Activated CD4-positive, CD25-positive, alpha-beta regulatory T cell treated with anti-CD3 and anti-CD28 coated beads, Interleukin-2, amount 50 U/mL, for 24 hours (primary cell): ENCODE measurements at places on chromosomes 12 and 14.

- ATAC-seq: peak; percentile 71
Observed at GRCh38 chr12:110577864-110578693, 5.0 kb downstream of the PPTC7 start.

DNA sequence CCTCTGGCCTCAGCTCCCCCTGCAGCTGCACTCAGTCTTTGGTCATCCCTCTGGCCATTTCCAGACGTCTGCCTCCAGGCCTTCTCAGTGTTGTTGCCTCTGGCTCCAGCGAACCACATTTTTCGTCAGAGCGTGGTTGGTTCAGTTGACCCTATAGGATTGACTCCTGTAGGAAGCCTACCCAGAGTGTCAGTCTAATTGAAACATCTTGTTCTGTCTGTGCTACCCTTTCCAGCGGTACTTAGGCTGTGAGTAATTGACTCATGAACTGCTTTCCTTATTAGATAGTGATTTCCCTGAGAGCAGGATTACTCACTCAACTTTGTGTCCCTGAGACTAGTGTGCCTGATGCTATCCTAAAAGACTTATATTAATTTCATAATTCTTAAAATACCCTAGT lies 373.2 kb downstream of the ATP23 start:
- ATAC-seq: no peak

GRCh38 chr12:5907807-5908206 lies 37.3 kb downstream of the ANO2 start:
- no peak for ATAC-seq

DNA sequence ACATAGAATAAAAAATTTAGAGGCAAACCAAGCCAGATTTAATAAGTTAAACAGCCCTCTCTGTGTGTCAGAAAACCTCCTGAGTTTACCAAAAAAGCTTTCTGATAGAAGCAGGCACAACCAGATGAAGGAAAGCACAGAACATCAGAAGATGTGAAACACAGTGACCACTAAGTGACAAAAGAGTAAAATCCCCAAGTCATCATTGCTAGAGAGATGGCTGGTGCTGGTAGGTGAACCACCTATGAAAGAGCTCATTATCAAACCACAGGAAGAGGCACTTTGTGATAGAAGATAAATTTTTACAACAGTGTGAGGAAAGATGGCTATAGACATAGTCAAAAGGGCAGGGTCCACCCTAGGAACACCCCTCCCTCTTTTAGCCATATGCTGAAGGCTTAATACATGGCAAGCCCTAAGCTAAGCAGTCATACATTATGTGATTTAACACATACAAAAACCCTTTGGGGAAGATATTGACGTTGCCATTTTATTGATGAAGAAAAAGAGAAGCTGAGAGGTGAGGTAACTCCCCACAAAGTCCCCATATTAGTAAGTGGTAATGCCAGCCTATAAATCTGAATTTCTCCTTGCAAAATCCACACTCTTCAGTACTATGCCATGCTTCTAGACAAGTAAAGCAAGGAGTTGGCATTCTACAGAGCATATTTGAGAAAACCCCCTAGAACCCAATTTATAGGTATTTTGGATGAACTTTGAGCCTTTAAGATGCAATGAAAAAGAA lies 449.9 kb downstream of the LRIG3 start:
- ATAC-seq: no peak

GRCh38 chr14:58709949-58710348 lies 72.2 kb downstream of the DACT1 start:
- ATAC-seq: no peak

- ATAC-seq: no peak
Observed at GRCh38 chr12:74945771-74946198, 263.9 kb downstream of the KCNC2 start.

DNA sequence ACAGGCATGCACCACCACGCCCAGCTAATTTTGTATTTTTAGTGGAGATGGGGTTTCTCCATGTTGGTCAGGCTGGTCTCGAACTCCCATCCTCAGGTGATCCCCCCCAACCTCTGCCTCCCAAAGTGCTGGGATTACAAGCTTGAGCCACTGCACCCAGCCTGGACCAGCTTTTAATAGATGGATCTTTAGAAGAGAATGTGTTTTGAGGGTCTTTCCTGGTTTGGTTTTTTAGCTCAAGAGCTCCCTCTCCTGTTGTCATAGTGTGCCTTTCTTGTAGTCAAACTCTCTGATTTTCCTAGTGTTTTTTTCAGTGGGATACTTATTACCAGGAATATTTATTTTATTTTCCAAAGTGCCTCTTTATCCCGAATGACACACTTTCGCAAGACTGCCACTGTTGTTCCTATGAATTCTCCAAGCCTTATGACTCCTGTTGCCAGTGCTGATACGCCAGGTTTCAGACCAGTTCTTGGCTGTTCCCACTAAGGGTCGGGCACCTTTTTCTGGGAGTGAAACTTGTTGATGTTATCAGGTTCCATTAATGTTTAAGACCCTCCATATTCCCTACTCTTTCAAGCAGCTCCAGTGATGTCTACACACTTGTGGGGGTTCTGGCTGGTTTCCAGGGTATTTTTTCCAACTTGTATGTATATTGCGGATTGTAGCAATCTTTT lies 31.5 kb upstream of the LIMA1 start:
- ATAC-seq: no peak

DNA sequence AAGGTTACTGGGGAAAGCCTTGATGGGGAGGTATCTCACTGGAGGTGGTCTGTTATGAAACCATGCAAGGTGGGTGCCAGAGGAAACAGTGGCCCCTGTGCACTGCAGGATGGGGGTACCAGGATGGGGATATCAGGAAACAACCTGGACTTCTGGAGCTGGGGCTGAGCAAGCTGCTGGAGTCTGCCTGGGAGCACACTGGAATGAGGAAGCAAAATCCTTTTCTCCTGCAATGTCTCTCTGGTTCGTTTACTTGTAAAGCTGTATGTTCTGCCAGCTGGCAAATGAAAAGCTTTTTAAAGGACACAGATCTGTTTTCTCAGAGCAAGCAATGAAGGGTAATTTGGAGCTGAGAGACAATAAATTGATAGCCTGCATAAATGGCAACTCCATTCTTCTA lies 23.2 kb upstream of the SERPINA1 start:
- no peak for ATAC-seq

GRCh38 chr12:46292754-46293402 lies 24.0 kb upstream of the SLC38A1 start:
- ATAC-seq: no peak

DNA sequence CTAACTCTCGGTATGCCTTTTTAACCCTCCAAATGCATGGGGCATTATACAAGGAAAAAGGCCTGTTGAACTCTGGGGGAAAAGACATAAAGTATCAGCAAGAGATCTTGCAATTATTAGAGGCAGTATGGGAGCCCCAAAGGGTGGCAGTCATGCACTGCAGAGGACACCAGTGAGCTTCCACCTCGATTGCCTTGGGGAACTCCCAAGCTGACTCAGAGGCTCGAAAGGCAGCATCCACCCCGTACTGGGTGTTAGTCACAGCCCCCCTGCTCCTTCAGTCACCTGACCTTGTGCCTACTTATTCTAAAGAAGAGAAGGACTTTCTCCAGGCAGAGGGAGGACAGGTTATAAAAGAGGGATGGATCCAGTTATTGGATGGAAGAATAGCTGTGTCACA lies 781.4 kb upstream of the TMEM132C start:
- ATAC-seq: no peak

GRCh38 chr14:22452330-22452729 lies 136.7 kb downstream of the DAD1 start:
- ATAC-seq: no peak

- no peak for ATAC-seq
Observed at GRCh38 chr14:83172363-83172762, 1638.7 kb upstream of the SEL1L start.

- ATAC-seq: no peak
Observed at GRCh38 chr14:72986857-72987256, 40.0 kb downstream of the ZFYVE1 start.

DNA sequence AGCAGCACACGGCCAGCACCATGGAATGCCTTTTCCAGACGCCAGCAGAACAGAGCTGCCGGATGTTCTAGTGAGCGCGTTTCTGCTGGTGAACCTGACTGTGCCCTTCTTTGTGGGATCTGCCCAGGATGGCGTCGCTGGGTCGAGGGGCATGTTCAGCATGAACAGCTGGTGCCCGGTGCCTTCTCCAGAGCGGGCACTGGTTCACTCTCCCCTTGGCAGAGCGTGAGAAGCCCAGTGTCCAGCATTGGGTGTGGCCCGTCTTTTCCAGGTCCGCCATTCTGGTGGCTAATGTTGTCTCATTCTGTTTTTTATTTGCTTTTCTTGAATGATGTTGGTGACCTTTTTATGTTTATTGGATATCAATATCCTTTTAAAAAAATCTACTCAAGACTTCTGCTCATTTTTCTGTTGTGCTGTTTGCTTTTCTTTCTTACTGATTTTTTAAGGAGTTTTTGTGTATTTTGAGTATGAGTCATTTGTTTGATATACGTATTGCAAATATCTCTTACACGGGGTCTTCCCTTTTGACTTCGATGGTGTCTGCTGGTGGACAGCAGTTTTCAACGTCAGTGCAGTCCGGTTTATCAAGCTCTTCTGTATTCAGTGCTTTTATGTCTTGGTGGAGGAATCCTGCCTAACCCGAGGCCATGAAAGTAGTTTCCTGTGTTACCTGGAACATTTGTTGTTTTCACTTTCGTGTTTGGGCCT lies 74.3 kb downstream of the ADGRD1 start:
- ATAC-seq: no peak

GRCh38 chr12:57456737-57457490 lies 1.8 kb downstream of the INHBE start:
- no peak for ATAC-seq

- no peak for ATAC-seq
Observed at GRCh38 chr12:95884998-95885397, 26.2 kb downstream of the SNRPF start.

DNA sequence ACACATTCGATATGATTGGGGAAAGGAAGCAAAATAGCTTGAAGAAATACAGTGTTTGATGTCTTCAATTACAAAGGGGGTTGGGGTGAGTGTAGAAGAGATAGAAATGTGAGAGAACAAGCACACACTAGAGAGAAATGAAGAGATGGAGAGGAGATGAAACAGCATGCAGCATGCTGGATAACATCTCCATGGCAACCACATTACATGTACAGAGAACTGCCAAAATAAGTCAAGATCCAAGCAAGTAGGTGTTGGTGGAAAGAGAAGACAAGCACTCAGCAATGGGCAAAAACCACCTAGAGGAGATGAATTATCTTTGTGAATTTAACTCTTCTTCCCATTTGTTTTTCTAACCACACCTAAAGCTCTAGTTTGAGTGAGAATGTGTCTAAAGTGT lies 289.8 kb downstream of the GRIN2B start:
- ATAC-seq: no peak

DNA sequence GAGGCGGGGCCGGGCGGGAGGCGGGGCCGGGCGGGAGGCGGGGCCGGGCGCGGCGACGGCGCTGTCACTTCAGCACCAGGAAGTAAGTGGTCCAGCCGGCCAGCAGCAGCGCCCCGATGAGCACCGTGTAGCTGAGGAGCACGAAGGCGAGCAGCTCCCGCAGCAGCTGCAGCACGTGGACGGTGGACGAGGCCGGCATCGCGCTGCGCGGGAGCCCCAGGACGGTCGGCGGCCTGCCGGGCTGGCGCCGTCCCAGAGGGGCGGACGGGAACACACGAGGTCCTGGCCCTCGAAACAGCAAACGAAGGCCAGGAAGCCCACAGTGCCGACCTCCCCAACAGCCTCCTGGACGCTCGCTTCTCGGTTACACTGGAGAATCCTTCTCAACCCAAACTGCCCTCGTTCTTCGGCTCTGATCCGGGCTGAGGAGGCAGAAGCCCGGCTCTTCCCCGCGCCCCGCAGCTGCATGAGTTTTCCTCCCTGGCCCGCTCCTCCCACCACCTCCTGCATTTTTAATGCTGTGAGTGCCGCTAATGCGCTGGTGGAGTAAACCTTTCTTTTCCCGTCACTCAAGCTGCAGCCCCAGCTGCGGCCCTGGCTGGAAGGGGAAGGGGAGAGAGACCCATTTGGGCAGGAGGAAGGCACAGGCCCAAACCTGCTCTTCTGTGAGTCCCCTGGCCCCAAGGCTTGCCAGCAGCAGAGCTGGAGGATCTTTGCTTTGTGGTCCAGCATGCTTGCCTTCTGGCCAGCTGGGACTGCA lies 694 bp upstream of the DIABLO start:
- peak; percentile 57 for ATAC-seq

DNA sequence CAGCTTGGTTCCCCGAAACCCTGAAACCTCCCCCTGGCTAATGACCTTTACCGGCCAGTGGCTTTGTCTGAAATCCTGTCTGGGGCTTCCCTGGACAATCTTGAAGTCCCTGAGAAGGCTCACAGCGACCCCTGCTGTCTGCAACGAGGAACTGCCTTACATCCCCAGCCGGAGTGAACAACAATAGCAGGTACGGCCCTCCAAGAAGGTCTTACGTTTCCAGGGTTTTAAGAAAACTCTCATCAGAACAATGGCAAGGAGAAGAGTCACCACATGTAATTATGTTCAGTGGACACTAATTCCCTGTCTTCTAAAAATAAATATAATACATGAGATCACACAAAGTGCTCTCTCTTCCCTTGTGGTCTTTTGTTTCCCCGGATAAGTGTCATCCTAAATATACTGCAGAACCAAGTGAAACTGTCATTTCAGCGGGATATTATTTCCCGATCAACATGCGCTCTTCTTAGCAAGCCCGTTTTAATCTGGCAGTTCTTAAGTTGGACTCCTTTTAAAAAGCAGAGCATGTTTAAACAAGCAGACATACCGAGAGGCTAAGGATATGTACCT lies 53.3 kb downstream of the RBM19 start:
- no peak for ATAC-seq

- ATAC-seq: peak; percentile 61
Observed at GRCh38 chr12:2052826-2053678, at the start of gene CACNA1C. CACNA1C (plus strand) TSS chr12:2052987; CDS start chr12:2053563, 576 bp downstream.

DNA sequence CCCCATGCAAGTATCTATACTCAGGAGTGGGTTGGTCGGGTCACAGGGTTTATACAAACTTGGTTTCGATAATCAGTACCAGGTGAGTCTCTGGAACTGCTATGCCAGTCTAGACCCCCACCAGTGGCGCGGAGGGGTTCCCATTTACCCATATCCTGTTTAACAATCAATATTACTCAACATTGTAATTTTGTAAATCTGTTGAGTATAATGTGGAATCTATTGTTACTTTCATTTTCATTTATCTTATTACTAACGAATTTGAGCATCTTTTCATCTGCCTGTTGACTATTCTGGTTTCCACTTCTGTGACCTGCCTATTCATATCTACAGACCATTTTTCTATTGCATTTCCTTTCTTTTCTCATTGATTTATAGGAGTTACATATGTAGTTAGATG lies 275.2 kb upstream of the CRY1 start:
- ATAC-seq: peak; percentile 76

GRCh38 chr14:51750542-51750941 lies 98.8 kb downstream of the FRMD6 start:
- ATAC-seq: no peak

- no peak for ATAC-seq
Observed at GRCh38 chr12:120224304-120225199, 23.6 kb upstream of the RPLP0 start.

DNA sequence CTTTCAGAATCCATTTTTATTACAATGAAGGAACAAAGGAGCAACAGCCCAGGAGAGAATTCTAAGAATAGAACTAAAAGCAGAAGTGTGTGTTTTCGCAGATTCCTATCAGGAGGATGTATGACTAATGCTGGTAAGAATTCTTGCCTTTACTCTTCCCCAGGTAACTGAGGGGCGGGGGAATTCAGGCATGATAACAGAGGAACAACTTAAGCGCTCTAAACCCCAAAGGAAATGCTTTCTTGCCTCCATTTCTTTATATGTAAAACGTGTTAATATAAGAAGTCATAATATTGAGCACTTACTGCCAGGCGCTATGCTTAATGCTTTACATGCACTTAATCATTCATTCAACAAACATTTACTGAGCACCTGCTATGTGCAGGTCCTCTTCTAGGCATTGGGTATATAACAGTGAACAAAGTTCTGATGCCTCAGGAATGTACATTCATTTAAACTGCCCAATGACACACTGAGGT lies 4.5 kb downstream of the HCAR1 start:
- peak; percentile 46 for ATAC-seq
